NCI-H2171 (cell line): ENCODE measurements at places on chromosomes 16 and 17.
A peak's percentile ranks its signal among the peaks of the same experiment; 100 is the strongest.

- no peak for DNase-seq
Observed at GRCh38 chr17:21164620-21165019, 37.9 kb downstream of the DHRS7B start.

- no peak for DNase-seq
Observed at GRCh38 chr17:57778306-57778705, 33.2 kb upstream of the CCDC182 start.

DNA sequence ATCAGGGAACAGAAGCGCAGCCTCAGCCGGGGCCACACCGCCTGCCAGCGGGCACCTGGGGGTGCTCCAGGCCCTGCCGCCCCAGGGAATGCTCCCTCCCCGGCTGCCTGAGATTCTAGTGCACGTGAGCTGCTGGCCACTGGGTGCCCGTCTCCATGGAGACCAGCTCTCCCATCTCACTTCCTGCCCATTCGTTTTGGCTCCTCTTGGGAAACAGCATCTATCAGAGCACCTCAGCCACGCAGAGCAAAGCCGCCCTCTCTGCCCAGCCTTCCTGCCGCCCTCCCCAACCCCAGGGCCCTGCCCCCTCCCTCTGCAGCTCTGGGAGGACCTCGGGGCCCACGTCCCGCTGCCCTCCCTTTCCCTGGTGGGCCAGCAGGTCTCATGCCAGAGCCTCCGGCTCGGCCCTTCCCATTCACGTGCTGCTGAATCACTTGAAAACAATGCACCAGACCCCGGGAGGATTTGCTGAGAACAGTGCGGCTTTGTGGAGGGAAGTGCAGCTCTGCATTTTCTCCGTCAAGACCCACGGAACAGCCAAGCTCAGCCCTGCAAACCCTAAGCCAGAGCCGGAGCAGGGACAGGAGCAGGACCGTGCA, 19.4 kb downstream of the CEP295NL start:
- DNase-seq = no peak

DNA sequence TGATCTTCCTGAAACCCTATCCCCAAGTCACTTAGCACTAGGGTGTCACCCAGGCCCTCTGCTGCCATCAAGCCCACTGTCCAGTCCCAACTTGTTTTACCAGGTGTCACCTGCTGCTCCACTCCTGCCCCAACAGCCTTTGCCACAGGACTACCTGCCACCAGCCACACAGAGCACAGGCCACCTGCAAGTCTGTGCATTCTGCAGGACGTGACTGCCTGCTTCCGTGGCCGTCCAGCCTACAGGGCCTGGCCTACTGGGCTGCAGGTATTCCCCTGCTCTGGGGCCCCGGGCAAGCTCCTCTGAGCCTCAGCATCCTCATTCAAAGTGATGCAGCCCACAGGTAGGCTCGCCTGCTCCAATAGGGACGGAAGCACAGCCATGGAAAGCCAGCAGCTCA, 3.2 kb downstream of the MCRIP1 start:
- DNase-seq = no peak

GRCh38 chr16:80369138-80369958, 171.4 kb upstream of the DYNLRB2 start:
- no peak for DNase-seq

- DNase-seq = peak; percentile 74
Observed at GRCh38 chr17:36731811-36732210, 130.4 kb downstream of the MRM1 start.

DNA sequence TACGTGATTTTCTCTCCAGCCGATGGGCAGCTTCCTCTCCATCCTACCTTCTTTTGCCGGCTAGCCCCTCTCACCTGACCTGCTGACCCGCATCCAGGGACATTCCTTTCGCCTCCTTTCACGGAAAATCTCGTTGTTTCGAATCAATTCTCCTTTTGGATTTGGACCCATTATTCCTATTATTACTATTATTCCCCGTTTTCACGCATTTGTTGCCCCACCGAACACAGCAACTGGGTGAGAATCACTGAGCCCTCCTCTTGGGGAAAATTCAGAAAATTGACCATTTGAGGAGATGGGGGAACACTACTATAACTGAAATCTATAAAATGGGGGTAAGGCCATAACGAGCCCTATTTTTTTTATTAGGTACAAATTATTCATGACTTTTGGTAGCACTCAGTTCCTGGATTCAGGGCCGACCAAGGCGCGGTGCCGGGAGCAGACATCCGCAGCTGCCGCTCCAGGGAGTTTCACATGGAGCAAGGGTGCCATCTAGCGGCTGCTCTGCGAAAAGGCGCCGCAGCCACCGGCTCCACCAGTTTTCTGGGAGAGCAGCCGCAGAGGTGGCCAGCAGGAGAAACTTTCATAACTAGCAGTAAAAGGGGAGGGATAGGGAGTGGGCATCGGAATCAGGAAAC, 3.3 kb upstream of the HOXB8 start:
- DNase-seq = peak; percentile 59

DNA sequence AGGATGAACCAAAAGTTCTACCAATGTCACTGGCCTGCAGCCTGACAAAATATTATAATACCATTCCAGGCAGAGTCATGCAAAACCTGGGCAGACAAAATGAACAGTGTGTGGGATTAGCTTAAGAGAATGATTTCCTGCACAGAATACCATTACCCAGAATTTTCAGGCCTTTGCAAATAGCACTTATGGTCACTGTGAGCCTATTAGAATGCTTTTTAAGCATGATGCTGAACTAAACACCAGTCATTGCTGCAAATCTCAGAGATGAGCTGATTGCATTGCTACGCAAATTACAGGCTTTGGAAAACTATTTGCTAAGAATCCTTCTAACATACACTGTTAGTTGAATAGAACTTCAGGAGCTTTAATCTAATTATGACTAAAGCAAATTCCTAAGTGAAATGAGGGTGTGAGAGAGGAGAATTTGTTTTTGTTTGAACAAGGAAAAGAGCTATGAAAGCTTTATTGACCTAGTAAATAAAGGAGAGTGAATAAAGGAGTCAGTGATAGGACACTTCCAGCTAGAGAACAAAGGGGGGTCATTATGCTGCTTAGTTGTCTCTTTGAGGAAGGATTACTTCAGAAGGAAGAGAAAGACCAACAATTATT, 398.8 kb downstream of the HS3ST3B1 start:
- no peak for DNase-seq

DNA sequence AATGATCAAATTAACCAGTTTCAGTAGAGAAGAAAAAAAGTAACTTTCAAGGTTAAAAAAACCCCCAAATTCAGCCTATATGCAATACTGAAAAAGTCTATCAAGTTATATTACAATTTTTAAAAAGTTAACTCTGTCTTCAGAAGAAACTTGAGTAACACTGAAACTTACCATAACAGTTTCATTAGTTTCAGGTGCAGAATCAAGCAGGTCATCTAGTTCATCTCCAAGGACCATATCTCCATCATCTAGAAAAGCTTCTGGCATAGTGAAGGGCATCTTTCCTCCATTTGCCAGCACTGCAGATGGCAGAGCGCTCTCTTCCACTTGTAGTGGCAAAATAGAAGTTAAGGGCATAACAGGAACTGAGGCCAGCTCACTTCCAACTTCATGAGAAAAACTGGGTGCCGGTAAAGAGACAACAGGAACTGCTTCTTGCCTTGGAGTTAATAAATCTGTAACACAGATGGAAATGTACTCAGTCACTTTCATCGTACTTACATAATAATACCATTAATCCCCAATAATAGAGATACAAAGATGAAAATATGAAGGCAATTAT, 22.9 kb downstream of the ZC3H7A start:
- no peak for DNase-seq

DNA sequence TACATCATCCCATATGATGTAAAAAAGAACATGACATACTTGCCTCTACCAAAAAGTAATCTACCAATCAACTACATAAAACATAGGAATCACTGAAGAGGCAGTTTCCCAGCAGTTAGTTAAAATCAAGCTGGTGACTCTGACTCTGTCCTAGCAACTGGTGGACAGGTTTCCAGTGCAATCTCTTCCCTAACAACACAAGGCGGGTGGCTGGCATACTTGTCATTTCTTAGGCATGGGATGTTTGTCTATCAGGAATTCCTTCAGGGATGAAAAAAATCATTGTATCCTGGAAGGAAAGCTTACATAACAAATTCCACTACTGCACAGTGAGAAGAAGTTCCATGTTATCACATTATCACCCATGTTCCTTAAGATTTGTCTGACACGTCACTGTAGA, 50.9 kb downstream of the HELZ start:
- no peak for DNase-seq

- DNase-seq = no peak
Observed at GRCh38 chr16:25012525-25012991, 2.6 kb downstream of the ARHGAP17 start.

DNA sequence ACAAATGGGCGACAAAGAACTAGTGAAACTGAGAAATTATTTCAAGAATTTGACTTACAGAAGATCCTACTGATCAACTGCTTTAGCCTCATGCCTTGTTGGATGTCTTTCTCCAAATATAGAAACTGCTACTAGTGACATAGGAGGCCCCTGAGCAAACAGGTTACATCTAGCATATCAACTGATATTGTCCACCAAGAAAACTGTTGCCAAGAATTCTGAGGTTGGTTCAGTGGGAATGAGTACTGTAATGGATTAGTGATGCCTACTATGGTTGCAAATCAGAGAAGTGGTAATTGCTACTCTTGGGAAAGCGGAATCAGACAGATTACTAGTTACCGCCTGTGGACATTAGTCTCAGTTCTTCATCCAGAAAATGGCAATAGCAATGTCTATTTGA, 10.0 kb downstream of the CDC27 start:
- DNase-seq = no peak

- no peak for DNase-seq
Observed at GRCh38 chr17:63847525-63848249, 5.2 kb upstream of the SMARCD2 start.

DNA sequence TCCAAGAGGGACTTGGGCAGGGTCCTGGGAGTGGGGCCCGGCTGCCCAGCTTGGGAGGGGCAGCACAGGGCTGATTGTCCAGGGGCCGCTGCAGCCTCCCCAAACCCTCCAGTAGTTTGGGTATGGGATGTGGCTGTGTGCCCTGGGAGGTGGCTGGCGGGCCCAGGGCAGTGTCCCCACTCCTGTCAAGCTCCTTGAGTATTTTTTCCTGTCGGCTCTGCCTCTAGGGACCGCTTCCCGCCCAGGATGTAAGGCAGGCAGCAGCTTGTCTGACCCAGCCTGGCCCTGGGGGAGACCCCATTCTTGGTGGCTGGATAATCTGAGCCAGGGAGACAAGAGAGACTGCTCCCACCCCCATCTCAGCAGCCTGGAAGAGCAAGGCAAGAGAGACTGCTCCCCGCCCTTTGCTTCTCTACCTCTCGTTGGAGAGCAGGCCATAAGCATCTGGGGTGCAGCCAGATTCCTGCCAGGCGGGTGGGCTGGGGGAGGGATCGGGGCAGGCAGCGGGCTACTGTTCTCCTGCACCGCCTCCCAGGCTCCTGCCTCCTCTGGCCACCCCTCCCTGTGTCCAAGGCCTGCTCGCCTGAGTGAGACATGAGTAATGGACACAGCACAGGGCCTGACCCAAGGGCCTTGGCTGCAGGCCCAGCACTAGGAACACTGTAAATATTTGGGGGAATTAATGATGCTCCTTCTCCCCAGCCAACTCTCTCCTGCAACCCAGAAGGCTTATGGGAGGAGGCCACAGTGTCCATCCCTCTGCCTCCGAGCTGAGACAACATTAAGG, 18.4 kb upstream of the ITGA3 start:
- no peak for DNase-seq

DNA sequence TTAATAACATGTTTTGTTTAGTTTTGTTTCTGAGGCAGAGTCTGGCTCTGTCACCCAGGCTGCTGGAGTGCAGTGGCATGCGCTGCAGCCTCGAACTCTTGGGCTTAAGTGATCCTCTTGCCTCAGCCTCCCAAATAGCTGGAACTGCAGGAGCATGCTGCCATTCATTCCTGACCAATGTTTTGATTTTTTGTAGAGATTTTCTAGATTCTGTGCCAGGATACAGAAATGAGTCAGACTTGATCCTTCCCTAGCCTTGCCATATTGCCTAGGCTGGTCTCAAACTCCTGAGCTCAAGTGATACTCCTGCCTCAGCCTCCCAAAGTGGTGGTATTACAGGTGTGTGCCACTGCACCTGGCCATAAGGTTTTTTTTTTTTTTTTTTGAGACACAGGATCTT, 17.7 kb downstream of the TAOK1 start:
- no peak for DNase-seq
